ENCODE measurements at places on chromosomes 13 and 19.

DNA sequence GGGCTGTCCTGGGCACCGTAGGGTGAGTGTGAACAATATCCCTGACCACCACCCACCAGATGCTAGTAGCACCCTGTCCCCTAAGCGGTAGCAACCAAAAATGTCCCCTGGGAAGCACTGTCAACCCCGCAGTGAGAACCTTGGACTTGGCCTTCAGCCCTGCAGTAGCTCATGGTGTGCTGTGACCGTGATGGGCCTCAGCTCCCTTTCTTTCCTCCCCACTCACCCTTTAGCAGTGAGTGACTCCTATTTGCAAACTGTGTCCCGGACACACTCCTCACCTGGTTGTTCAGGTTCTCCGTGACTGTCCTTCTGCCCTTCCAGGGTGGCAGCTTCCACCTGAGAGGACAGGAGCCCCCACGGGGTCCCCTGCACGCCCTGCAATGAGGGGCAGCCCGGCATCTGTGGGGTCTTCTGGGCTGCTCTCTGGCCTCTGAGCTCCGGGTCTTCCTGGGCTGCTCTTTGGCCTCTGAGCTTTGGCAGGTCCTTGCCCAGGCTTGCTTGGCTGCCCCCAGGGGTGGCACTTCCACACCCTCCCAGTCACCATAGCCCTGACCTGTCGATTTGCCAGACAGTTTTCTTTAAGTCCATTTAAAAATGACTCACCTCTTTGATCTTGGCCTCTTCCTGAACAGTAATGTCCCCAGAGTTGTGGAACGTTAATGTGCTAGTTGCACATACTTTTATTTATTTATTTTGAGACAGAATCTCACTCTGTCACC is 3.8 kb downstream of the KDM4B start:
- no peak for DNase-seq

GRCh38 chr19:50167314-50167721 is 4.2 kb upstream of the IZUMO2 start:
- DNase-seq: no peak

- DNase-seq: no peak
Measured at GRCh38 chr13:98208606-98209005, 31.5 kb upstream of the RNF113B start.

GRCh38 chr19:41309180-41310032 is 566 bp upstream of the CCDC97 start:
- DNase-seq: no peak

DNA sequence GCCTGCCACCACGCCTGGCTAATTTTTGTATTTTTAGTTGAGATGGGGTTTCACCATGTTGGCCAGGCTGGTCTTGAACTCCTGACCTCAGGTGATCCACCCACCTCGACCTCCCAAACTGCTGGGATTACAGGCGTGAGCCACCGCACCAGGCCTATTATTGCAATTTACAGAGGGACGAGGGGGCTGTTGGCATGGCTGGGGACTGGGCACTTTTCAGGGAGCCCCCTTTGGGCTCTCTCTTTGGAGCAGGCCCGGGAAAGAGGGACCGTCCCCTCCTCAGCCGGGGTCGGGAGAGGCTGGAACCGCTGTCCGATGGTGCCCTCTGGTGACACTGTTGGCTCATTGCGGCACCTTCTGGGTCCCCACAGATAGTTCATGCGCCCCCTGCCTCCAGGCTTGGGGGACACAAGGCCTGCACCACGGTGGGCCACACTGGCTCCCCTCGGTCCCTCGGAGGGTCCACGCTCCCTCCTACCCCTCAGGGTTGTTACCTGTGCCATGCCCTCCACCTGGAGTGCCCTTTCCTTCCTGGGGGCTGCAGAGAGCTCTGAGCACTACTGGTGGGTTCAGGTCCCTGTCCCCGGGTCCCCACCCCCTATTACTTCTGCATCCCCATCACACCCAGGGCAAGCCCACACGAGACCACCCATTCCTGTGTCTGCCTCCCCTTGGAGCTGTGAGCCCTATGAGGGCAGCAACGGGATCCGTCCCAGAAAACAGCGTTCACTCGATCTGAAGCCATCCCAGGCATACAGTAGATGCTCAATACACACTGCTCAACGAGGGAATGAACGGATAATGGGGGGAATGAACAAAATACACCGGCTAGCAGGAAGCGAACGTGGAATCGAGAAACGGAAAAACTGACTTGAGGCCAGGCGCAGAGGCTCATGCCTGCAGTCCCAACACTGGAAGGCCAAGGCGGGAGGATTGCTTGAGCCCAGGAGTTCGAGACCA is 12.5 kb downstream of the FEM1A start:
- peak; percentile 39 for DNase-seq

- no peak for DNase-seq
Measured at GRCh38 chr13:67122251-67122650, 107.9 kb downstream of the PCDH9 start.

DNA sequence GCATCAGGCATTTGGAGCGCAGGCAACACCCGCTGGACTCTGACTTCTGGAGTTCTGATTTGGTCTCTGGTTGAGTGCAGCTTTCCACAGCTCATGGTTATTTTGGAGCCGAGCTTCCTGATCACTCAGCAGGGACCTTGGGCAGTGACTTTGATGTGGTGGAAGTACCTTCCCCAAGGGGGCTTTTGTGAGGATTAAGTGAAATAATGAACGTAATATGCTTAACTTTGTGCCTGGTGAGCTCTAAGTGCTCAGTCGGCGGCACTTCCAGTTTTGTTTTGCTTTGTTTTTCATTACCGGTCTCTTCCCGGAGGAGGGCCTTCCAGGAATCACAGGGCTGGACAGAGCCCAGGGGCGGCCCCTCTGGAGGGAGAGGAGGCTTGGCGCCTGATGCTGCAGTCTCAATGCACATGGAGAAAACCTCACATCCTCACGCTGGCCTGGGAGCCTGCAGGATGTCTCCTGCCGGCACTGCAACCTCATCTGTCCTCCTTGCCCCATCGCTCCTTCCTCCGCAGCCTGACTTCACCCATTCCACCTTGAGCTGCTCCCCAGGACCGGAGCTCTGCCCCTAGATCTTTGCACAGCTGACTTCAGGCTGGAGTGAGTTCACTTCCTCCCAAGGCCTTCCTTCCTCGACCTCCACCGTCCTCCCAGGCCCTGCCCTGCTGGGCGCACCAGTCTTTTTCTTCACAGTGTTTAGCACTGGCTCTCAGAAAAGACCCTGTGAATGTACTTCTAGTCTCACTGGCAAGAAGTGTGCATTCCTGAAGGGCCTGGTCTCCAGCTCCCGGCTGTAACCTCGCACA is 1.5 kb downstream of the PLEKHF1 start:
- DNase-seq: no peak

DNA sequence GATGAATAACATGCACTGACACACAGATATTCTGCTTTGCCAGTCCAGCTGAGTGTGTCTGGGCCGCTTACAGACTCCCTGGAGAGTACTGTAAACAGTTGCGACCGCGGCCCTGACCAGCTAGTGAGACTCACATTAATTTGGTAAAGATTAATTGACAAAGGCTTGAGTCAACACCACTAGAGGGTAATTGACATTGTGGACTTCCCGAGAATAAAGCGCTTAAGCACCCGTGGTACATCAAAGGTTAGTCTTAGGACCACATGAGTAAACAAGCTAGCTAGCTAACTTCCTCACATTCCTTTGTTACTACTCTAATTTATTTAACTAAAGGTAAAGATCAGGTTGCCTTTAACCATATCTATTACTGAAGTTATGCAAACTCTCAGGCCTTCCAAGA is 624.4 kb upstream of the ARGLU1 start:
- no peak for DNase-seq

DNA sequence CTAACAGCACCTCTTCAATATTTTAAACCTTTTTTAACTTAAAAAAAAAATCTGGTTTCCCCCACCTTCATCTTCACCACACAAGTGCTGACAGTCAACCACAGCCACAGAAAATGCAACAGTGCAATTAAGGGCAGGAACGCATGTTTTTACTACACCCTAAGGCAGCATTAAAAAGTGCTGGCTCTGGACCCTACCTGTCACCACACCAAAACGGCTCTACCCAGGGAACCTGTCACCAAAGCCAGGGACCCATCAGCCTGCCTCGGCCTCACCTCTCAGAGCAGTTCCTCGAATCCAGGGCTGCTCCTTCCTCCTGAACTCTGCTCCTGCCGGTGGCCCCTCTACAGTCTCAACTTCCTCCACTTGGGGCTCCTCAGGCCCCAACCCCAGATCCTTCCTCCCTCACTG is 22.5 kb upstream of the SLC35E1 start:
- no peak for DNase-seq

DNA sequence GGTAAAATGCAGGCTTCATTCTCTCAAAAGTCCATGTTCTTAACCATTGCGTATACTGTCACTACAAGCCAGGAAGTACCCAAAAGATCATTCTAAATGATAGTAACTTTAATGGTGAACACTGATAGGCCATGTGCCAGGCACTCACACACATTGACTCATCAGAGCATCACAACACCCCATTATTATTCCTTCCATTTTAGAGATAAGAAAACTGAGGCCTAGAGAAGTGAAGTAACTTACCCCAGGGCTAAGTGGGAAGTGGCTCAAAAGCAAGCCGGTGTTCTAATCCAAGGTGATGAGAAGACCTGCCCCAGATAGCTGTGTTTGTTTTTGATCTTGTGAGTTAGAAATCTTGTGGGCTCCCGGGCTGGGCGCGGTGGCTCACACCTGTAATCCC is 1.4 kb upstream of the PHLDB3 start:
- DNase-seq: no peak

- no peak for DNase-seq
Measured at GRCh38 chr13:97339019-97339987, 94.7 kb upstream of the RAP2A start.

DNA sequence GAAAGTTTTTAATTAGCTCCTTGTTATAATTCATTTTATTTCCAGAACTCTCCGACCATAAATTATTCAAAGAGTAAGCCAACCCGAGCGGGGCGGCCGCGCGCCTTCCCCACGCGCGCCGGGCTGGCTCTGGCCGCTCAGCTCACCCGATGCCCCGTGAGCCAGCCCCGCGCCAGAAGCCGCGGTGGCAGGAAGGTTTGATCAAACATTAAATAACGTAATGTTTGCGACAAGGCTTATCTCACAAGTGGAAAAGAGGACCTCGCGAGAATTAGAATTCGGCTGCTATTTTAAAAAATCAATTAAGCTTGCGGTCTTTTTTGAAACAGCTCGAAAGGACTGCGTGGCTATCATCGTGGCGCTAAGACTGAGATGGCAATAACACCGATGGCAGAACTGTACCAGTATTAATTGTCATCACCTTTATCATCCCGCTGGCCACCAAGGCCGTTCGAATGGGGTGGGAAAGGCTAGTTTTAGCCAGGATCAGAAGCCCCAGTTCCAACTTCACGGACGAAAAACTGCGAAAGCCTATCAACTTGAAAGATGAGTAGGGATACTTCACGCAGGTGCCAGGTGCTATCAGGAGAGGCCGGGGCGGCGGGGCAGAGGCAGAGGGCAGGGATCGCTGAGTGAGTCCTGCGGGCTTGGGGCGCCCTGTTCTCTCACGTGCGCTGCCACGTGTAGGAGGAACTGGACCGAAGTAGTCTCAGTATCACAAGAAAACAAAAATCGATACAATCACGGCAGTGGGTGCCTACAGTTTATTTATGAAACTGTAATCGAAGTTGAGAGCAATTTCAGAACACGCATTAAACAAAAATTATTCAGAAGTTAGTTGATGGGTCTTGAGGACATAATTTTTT is 6.4 kb downstream of the POU4F1 start:
- no peak for DNase-seq

GRCh38 chr13:28339419-28339818 is 155.5 kb downstream of the FLT1 start:
- DNase-seq: no peak

- no peak for DNase-seq
Measured at GRCh38 chr19:17687141-17687856, 855 bp downstream of the UNC13A start.

GRCh38 chr19:3234800-3235199 is 10.3 kb downstream of the CELF5 start:
- no peak for DNase-seq

DNA sequence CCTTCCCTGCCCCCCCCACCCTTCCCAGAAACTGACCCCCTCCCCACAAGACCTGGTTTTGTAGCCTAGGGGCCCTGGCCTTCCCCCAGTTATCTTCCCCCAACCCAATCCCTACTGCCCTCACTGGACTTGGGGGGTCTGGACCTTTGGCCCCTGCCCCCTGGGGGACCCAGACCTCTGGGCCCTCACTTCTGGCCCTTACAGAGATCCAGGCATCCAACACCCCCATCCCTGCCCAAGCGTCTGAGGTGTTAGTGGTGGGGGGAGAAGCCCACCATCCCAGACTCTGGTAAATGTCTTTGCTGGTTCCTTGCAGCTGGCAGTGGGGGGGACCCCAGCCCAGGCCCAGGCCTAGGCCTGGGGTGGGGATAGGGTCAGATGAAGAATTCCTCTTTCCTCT is 3.5 kb upstream of the ZNF428 start:
- DNase-seq: no peak

- no peak for DNase-seq
Measured at GRCh38 chr13:42970824-42971690, 21.0 kb downstream of the EPSTI1 start.

GRCh38 chr19:3361384-3362216 is 4.8 kb upstream of the NFIC start:
- no peak for DNase-seq

DNA sequence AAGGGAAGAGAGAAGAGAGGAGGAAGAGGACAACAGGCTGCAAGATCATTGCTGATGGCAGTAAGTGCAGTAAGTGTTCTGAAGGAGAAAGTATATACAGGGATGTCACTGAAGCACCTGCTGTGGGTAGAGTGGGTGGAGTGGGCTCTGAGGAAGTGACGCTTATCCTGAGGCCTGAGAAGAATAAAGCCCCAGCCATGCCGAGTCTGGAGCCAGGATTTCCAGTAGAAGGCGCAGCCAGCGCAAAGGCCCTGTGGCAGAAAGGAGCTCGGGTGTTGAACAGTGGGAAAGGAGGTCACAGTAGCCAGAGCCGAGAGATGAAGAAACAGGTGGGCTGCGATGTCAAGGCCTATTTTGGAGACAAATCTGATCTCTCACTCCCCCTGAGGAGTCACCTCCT is 31.8 kb upstream of the ADGRE5 start:
- no peak for DNase-seq

DNA sequence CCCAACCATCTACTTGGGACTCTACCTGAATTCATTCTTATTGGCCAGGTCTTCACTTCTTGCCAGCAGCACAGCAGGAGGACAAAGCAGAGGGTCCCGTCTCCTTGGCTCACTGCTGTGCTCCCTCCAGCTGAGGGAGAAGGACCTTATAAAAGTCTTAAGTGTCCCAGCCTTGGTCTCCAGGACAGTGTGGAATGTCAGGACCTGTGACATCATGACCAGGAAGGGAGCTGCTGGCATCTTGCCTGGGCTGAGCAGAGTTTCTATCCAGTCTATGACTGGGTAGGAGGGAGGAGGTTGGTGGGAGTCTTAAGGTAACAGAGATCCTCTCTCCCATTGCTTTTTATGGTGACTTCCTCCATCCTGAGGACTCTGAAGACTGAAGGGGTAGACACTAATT is 56.6 kb upstream of the ANKRD10 start:
- DNase-seq: no peak

- DNase-seq: no peak
Measured at GRCh38 chr13:51380269-51380668, 40.8 kb downstream of the SERPINE3 start.

All from Panc1 (cell line).